ENCODE measurements at places on chromosomes 5 and 9.

DNA sequence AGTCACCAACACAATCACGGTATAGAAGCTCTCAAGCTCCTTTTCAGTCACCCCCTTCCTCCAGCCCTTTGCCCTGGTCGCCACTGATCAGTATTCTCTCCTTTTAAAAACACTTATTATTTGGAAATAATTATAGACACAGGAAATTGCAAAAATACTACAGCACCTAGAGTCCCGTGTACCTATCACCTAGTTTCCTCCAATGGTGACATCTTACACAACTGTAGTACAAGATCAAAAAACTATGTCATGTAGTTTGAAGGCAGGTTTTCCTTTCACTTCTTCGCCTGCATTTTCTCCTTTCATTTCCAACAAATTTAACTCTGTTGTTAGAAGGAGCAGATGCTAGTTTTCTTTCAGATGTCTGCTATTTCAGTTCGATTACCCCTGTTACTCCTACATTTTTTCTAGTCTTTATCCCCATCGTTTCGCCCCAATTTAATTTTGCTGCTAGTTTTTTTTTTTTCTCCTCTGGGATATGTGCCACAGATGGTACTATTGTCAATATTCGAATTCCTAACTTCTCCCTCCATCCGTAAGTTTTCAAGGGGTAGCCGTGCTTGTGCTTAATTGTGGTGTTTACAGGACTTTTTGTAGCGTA, 612 bp upstream of the ATG10 start:
- DNase-seq = no peak

GRCh38 chr5:150651382-150651781, 9.7 kb upstream of the MYOZ3 start:
- DNase-seq = no peak

DNA sequence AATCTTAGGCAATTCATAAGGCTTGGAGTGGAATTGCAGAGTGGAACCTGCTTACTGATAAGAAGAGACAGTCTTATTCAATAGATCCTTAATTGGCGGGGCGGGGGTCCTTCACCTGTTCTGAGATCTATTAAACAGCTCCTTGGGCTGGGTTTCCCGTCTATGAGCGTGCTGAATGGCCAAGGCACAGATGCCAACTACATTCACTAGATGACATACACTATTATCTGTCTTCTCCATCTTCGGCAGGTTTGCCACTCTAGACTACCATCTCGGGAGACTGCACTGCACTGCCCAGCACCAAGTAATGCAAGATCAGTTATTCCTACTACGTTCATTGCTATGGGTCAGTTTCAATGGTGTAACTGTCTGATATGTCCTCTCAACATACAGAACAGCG, 81.5 kb downstream of the ACER2 start:
- DNase-seq = no peak

DNA sequence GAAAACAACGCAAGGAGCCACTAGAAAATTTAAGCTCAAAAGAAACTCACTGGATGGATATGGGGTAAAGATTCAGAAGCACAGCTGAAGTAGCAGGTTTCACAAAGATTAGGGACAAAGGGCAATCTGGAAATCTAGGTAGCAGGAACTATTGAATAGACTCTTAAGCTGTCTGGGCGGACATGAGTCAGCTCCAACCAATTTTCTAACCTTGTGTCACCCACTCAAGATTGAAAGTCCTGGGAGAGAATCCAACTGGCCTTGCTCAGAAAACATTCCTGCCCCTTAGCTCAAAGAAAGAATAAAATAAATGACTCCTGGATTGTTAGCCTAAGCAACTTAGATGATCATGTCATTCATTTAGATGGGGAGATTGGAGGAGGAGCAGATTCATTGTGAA, 69.2 kb downstream of the STK32A start:
- no peak for DNase-seq

DNA sequence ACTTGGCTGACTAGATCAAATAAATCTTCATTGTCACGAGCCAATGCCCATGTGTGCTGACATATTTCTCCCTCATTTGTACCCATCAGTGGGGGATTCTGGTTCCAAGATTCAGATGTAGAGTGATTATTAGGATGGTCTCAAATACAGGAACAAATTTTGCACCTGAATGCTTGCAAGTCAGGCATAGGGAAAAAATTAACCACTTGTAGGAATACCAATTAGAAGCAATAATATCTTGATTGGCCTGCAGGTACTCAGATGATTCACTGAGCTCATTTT, 69.5 kb downstream of the DMAC1 start:
- no peak for DNase-seq

GRCh38 chr9:33436445-33436844, 10.9 kb downstream of the AQP3 start:
- DNase-seq = no peak
